CD4-positive, alpha-beta T cell treated with Interleukin-21 for 1 hour (primary cell): ENCODE measurements at places on chromosomes 7 and 10.

GRCh38 chr7:15495170-15495569, 66.6 kb downstream of the AGMO start:
- no peak for DNase-seq

DNA sequence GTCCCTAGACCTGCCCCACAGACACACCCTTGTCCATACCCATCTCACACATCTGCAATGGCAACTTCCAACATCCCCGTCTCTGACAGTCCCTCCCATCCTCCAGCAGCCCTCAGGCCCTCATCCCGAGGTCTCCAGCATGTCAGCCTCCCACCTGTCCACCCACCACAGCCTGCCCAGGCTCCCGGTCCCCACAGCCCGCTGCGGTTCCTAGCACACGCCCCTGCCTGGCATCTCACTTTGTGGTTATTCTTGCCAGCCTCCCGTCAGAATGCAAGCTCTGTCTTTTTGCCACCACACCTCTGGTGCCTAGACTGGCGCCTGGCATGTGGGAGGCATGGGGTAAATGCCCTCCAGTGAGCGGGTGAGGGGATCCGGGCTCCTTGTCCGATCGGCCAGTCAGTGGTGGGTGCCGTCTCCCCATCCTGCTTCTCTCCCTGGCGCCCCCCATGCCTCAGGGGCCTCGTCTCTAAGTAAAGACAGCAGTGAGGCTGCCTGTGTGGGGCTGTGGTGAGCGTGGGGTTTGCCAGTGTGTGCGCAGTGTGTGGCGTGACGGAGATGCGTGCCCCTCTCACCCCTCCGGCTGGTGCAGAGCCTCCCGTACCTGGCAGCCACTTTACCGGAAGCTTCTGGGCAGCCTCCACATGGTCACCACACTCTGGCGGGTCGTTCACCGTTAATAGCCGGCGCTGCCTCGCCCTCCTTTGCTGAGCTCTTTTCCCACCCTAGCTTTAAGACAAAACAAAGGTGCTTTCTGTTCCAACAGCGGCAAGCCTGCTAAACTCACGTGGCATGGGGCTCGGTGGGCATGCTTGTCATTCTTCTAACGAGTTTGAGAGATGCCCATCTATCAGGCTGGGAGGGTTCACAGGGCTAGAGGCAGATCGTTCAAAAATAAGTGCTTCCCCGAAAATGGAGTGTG, 28.5 kb upstream of the TTYH3 start:
- DNase-seq, result no peak

GRCh38 chr10:106872176-106872575, 292.3 kb downstream of the SORCS1 start:
- no peak for DNase-seq

DNA sequence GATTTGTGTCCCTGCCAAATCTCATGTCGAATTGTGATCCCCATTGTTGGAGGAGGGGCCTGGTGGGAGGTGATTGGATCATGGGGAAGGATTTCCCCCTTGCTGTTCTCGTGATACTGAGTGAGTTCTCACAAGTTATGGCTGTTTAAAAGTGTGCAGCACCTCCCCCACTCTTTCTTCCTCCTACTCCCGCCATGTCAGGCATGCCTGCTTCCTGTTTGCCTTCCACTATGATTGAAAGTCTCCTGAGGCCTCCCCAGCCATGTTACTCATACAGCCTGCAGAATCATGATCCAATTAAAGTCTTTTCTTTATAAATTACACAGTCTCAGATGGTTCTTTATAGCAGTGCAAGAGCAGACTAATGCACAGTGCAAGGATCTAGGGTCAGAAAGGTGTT, 75.4 kb downstream of the CALD1 start:
- no peak for DNase-seq

DNA sequence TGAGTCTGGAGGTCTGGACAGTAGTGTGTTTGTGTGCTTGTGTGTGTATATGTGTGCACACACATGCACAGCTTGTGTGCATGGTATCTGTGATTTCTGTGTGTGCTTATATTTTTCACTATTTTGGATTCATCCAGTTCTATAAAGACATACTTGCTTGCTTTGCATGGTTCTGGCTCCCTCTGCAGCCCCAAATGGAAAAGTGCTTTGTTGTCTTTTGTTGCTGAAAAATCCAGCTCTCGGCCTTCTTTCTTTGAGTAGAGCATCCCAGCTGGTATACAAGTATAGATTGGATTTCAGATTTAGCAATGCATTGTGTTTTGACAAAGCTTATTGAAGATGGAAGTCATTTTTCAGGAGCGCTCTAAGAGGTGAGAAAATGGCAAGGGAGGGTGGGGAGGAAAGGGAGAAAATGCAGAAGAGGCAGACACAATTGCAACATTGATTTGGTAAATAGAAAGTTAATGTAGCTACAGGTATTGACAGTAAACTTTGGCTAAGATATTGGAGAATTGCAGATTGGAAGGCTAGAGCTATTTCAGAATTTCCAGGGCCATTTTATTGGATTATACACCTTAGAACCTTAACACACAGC, 333.9 kb downstream of the AUTS2 start:
- DNase-seq, result no peak

DNA sequence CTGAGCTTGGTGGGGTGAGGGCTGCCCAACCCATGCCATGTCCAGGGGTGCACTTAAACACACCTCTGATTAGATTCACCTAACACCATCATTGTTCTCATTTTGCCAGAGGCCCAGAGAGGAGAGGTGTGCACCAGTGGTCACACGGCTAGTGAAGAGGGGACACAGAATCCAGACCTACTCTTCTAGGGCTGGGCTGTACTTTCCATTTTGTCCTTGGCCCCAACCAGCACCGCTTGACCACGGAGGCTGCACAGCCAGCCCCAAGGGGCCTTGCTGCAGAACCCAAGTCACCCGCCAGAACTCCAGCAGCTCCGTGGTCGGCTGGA, 246 bp upstream of the WDFY4 start:
- DNase-seq, result no peak

- DNase-seq, result peak; percentile 72
Measured at GRCh38 chr7:25565949-25566348, 337.7 kb upstream of the NPVF start.

GRCh38 chr10:21995557-21995956, 8.0 kb downstream of the DNAJC1 start:
- no peak for DNase-seq

DNA sequence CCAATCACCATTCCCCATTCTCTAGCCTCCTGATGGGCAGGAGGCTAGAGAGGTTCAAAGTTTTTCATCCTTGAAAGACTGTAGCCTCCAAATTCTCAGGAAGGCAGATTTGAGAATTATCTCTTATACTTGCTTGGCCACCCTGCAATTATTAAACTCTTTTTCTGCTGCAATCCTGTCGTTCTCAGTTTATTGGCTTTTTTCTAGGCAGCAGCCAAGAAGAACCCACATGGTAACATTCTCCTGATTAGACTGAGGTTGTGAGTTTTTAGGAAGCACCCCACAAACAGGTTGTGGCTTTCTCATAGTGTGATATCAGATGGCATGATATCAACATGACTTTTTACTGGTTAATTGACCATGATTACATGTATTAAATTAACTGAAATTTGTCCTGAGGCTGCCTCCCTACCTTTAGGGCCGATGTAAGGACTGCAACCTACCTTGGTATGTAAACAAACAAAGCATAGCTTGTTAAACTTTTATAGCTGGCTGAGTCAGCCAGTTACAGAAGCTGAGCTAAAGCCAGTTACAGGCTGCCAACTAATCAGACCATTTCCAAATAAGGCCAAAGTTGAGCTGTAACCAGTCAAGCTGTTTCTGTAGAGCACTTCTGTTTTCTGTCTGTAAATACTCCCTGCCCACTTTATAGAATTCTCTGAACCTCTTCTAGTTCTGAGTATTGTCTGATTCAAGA, 3.2 kb upstream of the ZNF248 start:
- DNase-seq, result peak; percentile 12

DNA sequence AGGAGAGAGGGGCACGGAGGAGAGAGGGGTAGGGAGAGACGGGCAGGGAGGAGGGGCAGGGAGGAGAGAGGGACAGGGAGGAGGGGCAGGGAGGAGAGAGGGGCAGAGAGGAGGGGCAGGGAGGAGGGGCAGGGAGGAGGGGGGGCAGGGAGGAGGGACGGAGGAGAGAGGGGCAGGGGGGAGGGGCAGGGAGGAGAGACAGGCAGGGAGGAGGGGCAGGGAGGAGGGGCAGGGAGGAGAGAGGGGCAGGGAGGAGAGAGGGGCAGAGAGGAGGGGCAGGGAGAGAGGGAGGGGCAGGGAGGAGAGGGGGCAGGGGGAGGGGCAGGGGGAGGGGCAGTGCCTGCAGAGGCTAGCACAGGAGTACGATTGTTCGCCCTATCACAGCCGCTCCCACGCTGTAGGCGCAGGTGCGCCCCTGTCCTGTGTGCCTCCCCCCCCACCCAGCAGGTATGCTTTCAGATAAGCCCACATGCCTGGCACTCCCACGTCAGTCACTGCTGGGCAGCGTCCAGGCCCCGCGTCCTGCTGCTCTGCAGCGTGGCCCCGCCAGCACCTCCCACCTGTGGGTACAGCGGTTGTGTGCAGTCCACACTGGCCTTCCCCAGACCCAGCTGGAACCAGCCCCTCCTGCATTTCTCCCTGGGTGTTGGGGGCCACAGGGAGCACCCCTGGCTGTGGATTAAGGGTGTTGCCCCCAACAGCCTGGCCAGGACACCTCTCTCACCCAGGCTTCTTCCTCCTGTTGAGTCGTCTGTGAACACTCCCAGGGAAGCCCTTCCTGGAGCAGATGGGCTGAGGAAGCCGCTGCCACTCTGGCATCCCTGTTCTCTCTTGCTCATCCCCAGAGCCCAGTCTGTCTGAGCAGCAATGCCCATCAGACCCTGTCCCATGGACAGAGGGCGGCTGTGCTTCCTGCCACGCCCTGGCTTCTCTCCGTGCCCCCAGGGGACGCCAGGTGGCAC, 10.8 kb downstream of the NKX6-2 start:
- no peak for DNase-seq
